Gastroesophageal sphincter (tissue), 4 donors: ENCODE measurements at places on chromosomes 3 and 15.

GRCh38 chr15:57298843-57299550 is 77.3 kb upstream of the CGNL1 start:
- ATAC-seq, result no peak

- ATAC-seq, result no peak
Measured at GRCh38 chr3:39154280-39155021, 1.1 kb upstream of the CSRNP1 start.

GRCh38 chr3:195421400-195421799 is 21.4 kb downstream of the ACAP2 start:
- no peak for ATAC-seq

- no peak for ATAC-seq
Measured at GRCh38 chr3:20696388-20697150, 510.6 kb upstream of the SGO1 start.

DNA sequence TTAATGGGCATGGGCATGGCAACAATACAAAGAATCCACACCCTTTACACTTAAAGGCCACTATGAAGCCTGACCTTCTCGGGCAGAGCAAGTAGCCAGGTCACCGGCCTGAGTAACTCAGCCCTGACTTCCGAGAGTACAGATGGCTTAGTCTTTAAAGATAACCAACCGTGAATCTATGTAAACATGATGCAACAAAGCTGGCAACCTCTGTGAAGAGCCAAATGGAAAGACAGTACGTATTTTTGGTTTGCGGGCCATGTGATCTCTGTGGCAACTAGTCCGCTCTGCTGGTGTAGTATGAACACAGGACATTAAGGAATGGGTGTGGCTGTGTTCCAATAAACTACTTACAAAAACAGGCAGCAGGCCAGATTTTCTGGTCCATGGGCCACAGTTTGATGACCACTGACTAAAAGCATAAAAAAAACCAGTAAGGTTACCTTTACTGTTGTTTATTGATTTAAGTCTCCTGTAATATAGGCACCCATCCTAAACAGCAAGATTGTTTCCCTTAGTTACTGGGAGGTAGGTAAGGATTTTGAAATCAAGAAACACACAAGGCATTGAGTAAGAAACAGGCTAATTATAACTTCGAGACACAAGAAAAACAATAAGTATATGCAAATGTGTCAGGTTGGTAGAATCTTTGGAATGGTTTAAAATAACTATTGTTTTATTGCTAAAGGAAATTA is 14.5 kb downstream of the RIOX2 start:
- ATAC-seq, result peak; percentile 46

DNA sequence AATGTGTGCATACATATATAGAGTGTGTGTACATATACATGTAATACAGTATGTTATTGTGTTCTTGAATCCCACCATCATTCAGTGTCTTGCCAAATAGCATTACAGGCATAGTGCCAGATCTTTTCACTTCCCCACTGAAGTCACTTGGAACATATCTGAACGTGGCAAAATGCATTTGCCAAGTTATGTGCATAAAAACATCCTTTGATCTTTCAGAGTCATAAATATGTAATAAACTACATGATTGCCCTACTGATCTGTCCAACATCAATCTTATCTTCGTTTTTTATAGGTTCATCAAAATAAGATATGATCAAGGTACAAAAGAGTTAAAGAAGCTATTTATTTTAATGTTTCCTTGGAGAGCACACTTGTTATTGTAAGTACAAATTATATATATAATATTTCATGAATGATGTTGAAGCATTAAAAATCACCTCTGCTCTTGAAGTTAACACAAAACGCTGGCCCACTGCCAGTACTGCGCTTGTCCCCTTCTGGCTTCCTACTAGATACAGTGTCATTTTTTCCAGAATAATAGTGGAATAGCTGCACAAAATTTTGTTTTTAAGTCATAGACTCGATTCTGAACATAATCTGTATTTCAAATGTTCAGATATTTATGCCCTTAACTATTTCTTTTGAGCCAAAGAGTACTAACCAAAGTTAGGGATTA is 549.5 kb upstream of the ARRDC4 start:
- ATAC-seq, result no peak

GRCh38 chr3:128276577-128277183 is 123.4 kb downstream of the EEFSEC start:
- no peak for ATAC-seq

DNA sequence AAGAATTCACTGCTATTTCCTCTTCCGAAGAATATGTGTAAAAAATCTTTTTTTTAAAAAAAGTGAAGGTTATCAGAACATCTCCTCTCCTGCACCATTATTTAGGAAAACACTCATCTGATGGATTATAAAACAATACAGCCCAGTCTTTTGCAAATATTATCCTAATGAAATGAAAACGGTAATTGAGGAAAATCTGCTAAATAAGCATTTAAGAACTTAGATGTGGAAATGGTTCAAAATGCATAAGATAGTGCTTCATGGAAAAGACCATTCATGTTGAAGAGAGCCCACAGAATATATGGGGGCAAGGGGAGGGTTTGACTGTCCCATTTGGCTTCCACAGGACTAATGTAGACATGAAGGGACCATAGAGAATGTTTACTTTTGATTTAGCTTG is 47.8 kb downstream of the ISL2 start:
- ATAC-seq, result no peak

DNA sequence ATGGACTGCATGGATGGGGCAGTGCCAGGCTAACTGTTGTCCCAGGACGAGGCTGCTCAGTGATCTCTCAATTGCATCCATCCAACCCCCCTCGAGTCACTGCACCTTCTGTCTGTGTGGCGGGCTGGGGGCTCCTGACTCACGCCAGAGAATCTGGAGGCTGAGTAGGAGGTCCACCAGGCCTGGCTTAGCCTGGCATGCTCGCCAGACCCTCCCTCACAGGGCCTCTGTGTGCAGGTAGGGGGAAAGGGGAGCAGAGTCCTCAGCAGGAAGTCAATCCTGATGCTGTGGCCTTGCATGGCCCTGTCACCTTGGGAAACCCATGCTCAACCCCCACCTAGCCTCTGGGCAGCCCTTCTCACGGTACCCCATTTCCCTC is 140.6 kb downstream of the NUP210 start:
- no peak for ATAC-seq

GRCh38 chr3:29936054-29936453 is 655.2 kb downstream of the RBMS3 start:
- no peak for ATAC-seq

DNA sequence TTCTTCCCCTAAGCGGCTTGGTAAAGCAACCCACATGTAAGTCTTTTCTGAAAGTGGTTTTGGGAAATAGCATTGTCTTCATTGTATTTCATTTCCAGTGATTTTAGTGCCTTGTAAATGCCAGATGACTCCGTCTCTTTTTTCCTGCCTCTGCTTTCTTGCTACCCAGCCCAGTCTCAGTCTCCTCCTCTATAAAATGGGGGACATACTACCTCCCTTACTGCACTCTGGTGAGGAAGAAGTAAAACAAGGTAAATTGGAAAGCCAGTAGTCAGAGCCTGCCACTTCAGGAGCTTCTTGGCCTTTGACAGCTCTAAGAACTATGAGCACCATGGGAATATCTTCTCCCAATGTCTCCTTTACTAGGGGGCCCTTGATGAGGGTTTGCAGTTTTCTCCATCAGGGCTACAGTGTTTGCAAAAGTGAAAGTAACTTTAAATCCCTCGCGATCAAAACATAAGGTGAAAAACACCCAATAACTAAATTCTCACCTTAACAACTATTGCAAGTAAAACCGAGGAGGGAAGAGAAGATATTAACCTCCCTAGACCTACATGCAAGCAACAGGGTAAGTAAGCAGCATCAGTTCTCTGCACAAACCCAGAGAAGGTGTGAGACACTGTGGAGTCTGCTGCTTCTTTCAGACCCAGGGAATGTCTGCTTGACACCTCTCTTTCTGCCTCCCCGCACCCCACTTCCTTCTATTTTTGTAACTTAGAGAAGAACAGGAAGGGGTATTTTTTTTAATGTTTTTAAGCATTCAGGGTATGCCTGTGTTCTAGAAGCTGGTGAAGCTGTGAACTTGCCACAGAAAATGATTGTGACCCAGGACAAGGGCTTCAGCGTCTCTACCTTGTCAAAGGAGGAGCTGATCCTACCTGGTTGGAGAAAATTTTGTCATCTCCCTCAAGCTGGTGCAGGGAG is 159.1 kb upstream of the EOMES start:
- no peak for ATAC-seq

GRCh38 chr3:173410849-173411248 is 13.3 kb downstream of the NLGN1 start:
- ATAC-seq, result no peak

DNA sequence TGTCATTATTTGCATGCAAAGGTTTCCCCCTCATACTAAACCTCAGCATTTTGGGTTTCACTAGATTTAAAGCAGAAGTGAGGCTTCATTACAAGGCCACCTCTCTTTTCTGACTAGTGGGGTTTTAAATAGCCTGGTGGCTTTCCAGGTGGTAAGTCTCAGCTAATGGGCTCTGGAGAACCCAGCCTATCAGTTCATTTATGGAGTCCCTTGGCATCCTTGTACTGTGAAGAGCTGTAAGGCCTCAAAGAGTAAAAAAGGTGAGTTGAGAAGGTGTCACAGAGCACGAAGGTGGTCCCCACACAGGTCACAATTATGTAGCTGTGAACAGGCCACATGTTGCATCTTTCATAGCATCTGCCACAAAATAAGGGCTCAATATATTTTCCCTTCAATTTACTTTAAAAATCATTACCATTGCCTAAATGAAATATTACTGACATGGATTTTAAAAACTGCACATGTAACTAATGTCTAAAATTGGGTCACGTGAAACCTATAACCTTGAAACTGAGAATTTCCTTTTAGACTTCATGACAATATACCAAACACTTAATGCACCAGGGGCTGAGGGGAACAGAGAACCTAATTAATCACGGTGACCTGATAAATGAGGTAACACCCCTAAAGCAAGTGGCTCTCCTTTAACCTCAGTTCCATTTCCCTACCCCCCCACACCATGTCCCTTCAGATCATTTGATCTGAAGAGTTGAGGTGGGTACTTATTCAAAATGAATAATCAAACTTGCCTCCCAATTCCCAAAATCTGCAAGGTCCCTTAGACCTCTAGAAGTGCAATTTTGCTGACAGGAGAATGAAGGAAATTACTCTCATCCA is 1.3 kb downstream of the NGLY1 start:
- ATAC-seq, result no peak

DNA sequence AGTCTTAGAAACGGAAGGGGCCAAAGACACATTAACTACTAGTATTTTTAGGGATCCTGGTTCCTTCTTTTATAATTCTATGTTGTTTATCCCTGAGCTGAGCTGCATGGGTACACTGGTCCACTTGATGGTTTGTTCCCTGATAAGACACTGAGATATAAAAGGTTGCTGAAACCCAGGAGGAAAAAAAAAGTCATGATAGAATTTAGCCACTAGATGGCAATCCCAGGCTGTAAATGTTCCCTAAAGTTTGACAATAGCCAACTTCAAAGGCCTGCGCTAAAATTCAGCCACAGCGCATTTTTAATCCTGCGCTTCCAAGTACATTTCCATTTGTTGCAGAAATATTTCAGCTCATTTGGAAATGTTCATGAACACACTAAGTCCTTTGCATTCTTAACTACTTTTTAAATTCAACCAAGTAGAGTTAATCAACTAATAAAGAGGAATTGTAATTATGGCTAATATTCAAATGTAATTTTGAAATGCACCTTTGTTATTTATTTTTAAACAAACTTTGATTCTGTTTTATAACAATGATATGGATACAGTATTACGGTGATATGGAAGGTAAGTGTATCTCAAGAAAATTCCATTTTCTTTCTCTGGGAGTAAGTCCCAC is 249.3 kb upstream of the FEZF2 start:
- ATAC-seq, result no peak

DNA sequence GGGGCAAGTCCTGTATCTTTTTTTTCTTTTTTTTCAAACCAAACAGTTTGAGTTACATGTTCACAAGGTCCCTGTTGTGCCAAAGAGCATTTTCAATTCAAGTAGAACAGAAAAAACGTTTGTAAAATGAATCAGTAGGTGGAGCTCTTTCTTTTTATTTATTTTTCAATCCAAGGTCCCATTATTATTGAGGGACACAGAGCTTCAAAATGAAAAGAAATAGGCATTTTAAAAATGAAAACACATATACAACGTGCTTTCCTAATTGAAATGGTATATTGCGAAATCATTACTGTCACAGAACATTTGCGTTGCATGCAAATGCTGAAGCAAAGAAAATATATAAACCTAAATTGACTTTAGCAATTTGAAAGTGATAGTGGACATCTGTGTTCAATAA is 711.0 kb downstream of the MECOM start:
- no peak for ATAC-seq

GRCh38 chr3:143084856-143085731 is 34.5 kb upstream of the CHST2 start:
- ATAC-seq, result no peak

DNA sequence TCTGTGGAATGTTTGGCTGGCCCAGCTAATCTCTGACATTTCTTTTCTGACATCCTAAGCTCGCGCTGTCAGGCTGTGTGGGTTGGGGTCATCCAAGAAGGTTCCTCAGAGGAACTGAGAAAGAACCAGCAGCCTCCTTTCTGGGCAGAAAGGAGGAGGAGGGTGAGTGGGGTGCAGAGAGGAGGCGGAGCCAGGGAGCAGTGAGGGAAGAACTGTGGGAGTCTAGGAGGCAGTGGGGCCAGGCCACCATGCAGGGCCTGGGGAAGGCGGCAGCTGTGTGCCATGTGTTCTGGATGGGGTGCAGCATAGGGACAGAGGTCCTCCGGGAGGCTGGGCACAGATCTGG is 5.3 kb downstream of the SEMA7A start:
- no peak for ATAC-seq
